ENCODE measurements at places on chromosomes 2 and 18.

GRCh38 chr2:192029089-192029488 lies 165.6 kb downstream of the TMEFF2 start:
- DNase-seq = no peak

GRCh38 chr2:137168552-137168951 lies 403.2 kb downstream of the THSD7B start:
- no peak for DNase-seq

GRCh38 chr2:26463244-26464192 lies 14.4 kb downstream of the OTOF start:
- DNase-seq = no peak

DNA sequence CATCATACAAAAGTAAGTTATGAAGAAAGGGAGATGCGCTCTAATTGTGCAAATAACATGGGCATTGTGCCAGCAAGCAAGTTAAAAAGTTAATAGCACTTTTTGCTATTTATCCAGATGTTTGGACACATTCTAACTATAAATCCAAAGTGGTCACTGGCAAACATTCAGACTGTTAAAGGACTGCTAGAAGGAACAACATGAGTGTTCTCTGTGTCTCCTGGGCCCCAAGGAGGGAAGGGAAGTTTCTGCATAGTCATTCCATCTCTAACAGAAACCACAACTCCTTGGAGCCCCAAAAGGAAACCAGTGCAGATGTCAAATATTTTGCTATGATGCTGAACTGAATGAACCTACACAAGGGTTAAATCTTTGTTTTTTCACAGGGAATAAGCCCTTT lies 213.3 kb upstream of the HNRNPA3 start:
- DNase-seq = no peak

GRCh38 chr2:100802066-100802465 lies 17.9 kb upstream of the NPAS2 start:
- DNase-seq = no peak

- no peak for DNase-seq
Observed at GRCh38 chr2:59968441-59968840, 585.0 kb downstream of the BCL11A start.

GRCh38 chr2:205357732-205358131 lies 324.6 kb upstream of the NRP2 start:
- no peak for DNase-seq

DNA sequence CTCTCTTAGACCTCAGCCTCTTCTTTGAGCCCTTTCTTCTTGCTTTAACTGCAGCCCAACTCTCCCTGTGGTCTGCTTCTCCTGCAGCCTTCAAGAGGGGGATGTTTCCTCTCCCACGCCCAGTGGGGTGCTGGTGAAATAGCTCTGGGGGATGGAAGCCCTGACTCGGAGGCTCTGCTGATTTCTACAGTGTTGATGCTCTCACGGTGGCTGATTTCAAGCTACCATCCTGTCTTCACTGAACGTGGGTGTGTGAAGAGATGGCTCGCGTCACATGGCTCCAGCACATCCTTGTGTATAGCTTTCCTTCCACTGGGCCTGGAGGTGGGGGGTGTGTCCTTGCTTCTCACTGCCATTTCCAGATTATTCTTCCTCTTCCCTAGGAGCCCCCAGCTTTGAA lies 20.0 kb downstream of the MPP4 start:
- DNase-seq = no peak

DNA sequence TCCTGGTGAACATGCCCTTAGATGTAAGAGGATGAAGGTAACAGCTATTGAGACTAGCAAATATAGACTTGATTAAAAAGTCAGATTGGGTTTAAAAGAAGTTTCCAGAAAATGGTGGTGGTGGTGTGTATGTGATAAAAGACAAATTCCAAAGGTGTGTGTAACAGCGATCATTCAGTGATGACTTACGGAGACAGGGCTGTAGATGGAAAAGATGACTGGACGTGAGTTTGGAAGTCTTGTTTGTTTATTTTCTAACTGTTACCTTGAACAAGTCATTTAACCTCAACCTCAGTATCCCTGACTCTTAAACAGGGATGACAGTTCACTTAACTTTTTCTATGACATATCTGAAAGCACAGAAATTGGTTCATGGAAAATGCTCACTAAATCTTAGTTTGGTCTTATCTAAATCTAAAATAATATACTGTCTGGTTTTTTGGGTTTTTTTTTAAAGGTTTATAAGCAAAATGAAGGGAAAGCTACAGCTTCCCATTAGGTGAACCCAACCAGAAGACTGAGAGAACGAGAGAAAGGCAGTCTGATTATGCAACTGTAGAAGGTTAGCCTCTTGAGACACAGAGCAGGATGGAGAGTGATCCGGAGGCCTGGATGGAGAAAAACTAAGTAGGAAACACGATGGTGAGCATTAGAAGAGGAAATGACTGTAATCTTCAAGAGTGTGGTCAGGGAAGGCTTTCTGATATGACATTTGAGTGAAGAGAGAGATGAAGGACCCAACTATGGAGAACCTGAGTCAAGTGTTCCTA lies 71.9 kb downstream of the TCF4 start:
- no peak for DNase-seq

DNA sequence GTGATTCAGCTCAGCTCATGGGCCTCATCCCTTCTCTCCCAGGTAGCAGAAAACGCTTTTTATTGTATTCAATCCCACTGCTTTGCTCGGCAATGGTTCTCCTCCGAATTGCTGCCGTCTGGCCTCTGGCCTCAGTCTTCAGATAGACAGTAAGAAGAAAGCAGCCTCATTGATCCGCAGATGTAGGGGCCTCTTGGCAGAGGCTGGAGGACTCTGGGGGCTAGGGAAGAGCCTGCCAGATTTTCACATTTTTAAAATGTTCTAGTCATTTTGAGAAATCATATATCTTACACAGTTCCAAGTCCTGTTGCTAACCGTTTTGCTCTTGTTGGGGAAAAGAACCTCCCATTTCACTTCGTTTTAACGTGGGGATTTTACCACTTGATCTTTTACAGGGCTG lies 123.3 kb downstream of the RNF144A start:
- DNase-seq = no peak

DNA sequence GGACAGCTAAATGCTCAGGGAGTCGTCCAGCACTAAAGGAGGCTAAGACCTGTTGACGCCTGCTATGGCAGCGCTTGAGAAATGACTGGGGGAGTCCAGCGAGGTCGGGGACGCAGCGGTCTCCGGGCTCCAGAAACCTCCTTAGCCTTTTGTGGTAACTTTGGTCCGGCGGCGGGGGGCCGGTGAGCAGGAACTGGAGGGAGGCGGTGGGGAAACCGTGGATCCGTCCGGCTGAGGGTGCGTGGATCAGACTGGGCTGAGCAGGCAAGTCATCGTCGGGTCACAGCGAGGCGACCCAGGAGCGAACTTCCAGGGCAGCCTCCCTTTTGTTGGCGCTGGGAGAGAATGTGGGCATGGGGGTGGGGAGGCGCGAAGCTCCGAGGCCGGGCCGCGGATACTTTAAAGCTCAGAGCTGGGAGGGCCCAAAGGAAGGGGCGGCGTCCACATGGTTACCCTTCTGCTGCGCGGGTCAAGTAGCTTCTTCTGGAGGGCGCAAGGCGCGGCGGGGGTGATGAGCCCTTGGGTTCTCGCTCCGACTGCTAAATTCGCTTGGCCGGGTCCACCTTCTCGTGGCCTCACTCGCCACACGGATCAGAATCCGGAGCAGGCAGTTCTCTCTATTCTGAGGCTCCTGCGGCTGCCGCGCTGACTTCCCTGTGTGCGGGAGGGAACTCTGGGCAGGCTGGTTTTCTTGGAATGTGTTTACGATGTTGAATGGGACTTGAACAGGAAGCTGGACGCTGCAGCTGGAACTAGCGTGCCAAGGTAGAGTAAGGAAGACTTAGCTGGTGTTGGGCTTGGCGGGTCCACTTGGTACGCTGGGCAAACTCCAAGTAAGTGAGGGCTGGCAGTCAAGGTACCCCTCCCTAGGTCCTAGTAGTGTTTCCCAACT lies 920 bp downstream of the GULP1 start:
- DNase-seq = no peak

DNA sequence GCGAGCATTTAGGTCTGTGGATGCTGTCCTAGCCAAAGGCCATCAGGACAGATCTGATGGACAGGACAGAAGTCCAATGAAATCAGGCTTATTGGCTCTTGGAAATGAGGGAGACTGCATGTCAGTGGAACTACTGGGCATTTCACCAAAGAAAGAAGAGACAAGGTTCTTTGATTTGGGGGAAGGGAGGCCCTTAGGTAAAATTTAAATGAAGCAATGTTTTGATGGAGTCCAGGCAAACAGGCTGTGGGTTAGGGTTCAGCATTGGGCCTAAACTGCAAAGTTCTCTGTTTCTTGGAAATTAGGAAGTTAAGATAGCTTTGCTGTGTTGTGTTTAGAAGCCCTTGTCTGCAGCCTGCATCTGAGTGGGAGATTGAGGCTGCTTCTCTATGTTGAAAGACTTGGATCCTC lies 31.6 kb upstream of the RNF149 start:
- DNase-seq = no peak

DNA sequence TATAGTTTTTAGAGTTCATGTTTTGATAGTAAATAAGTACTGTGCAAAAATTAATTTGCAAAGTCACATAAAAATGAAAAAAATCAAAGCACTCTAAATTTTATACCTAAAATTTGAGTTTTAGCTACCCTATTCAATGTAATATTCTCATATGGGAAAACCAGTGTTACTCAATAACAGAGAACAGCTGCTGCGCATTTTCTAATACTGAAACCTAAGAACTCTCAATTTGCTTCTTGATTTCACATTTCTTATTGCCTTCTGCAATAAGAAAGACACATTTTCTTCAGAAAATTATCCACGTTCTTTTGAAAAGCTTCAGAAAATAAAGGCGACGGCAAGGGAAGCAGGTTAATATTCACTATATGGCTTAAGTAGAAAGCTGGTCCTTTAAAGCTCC lies 199.1 kb upstream of the CCDC150 start:
- DNase-seq = no peak

- no peak for DNase-seq
Observed at GRCh38 chr2:222250313-222250712, 48.5 kb downstream of the PAX3 start.

- no peak for DNase-seq
Observed at GRCh38 chr2:68319398-68320117, at the start of gene CNRIP1. Gene CNRIP1 (minus strand): TSS chr2:68319949. CDS start chr2:68319400, 549 bp downstream.

DNA sequence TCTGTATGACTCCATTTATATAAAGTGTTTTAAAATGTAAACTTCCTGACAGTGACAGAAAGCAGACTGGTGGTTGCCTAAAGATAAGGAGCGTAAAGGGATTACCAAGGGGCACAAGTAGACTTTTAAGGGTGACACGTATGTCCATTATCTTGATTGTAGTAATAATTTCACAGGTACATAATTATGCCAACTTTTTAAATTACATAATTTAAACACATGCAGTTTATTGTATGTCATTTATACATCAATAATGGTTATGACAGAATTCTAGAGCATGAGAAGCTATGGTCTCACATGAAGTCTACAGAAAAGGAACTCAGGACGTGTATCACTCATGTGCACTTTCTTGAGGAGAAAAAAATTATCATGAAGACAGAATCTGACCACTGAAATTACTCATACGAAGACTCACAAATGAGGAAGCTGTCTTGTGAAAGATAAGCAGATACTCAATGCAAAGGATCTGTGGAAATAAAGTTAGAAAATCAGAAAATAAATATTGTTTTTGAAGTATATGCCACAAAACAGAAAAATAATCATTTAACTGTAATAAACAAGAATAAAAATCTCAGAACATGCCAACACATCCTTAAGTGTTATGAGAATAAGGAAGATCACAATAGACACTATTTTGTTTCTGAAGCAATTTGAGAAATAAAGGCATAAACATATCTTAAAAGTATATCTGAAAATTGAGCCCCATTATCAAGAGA lies 84.4 kb downstream of the TMEM131 start:
- DNase-seq = no peak

DNA sequence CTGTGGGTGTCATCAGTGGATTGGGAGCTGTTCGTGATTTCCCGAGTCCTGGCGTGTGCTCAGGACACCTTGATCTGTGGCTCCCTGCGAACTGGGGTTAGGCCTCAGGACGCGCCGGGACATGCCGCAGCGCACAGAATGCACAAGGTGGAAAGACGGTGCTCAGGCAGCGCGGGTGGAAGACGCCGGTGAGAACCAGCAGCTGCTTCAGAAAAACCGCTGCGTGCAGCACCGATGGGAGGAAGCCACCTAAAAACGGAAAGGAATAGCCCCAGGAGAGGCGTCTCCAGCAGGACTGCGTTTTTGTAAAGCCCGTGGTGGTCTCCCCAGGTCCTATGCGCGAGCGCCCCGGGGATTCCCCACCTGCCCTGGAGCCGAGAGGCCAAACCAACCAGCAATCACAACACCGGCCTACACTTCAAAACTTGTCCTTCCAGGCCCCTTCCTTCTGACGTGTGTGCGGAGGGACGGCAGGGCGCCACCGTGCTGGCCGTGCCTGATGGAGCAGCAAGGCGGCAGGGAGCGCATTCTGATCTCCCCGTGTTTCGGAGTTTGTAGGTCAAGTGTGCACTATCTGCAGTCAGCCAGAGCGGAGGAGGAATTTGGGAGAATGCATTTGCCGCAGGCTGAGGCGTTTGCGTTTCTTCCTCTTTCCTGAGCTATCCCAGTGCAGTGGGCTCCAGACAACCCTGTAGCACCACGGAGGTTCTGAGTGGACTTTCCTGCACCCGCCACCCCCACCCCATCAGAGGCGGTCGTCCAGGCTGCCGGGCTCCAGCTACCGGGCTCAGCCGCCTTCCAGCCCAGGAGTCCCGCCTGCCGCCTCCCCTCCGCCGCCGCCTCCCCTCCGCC lies 32.2 kb downstream of the RTP5 start:
- DNase-seq = no peak

All from CD8-positive, alpha-beta memory T cell (primary cell).